ENCODE measurements at places on chromosomes 5 and 9.

GRCh38 chr5:153774686-153775085, 264.0 kb downstream of the FAM114A2 start:
- DNase-seq = no peak

GRCh38 chr5:104456122-104456521, 893.5 kb upstream of the NUDT12 start:
- no peak for DNase-seq

DNA sequence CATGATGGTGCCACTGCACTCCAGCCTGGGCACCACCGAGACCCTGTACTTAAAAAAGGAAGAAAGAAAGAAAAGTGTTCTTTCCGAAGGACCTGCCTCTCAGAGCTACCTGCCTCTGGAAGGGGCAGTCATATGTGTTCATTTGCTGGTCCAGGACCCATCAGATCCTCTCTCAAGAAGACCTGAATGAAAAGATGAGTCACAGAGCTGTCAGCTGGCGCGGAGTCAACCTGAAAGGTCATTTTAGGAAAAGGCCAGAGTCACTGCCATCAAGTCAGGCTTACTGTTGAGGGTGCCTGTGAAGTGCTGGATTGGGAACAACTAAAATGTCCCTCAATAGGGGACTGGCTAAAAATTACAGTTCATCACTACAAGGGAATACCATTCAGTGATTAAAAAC, 14.9 kb upstream of the HRH2 start:
- no peak for DNase-seq

DNA sequence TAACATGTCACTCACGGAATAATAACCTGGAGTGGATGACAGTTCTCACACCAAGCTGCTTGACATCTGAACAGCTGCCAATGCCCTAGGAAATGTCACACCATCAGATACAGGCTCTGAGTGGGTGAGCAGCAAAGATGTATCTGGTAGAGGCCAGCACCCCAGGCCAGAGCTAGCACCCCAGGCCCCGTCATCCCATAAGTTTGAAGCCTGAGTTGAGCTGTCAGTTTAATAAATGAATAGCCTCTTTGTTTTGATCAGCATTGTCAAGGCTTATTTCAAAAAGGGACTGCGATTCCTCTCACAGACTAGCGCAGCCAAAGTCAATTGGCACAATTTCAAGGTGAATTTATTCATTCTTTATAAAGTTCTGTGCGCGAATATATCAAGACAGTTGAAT, 1327.1 kb downstream of the MAT2B start:
- DNase-seq = no peak

DNA sequence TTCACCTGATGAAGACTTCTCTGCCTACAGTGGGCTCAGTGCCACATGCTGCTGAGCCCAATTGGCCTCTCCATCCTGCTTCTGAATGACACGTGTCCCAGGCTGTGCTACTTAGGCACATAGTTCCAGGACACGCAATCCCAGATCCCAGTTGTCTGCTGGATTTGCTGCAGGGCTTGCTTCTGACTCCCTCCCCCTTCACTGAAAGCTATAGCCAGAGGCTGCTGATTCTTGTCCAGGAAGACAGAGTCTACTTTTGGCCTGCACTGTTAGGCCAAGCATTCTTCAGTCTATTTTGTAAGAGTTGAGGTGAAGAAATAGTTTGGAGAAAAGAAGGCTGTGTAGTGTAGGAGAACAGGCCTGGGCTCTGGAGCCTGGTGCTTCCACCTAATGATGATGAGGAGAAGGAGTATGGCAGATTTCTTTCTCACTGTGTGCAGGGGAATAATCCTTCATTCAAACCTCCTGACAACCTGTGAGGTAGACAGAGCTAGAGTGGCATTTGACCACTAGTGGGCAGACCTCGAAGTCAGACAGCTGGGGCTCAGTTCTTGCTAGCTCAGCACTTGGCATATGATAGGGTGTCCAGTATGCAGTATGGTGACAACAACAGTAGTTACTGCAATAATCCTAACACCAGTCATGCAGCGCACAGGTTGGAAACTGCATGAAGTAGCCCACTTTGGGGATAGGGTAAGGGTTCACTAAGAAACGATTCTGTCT, 19.5 kb upstream of the ASPN start:
- no peak for DNase-seq

DNA sequence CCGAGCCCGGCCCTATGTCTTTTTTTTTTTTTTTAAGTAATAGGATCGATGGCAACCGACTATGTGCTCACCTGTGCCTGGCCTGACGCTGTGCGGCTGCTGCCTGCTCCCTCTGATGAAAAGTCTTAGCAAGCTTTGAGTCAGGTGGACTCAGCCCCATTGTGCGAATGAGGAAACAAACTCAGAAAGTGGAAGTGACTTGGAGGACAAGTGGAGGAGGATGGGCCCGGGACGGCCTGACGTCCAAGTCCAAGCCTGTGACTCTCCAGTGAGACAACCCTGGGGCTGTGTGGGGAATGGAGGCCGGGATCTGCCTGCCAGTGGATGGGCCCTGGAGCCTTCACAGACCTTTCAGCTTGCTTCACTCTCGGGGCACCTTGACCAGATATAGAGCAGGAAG, 57.9 kb downstream of the EXD3 start:
- no peak for DNase-seq

DNA sequence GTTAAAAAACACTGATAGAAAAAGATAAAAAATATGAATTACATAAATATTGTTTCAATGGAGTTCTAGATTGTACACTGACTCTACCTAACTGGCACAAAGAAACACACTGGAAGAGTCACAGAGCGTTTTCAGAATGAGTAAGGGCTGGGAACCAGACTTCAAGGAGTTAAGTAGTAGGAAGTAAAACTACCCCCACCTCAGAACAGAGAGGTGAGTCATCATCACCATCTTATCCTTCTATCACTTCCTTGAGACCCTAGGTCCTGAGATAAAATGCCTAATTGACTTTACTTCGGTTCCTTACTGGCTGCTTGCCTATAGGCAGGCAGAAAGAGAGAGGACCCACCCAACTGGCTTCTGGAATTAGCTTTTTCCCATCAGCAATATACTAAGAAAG, 79.7 kb downstream of the ELAVL2 start:
- DNase-seq = no peak

- DNase-seq = no peak
These were observed 46.3 kb downstream of the NAA35 start for GRCh38 chr9:85987236-85987635.

DNA sequence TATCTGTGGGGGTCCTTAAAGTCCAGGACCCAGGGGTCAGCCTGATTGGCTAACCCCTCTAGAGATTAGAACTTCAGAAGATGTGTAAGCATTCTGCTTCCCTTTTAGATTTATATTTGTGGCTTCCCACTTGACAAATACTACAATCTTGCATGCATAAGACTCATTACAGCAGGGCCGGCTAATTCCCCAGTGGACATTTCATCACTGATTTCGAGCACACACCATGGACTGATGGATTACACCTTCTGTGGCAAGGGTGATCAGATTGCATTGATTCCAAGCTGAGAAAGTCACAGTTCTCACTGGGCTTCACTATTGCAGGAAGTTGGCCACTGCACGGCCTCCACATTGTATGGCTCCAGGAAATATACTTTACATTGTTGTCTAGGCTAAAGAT, 65.8 kb upstream of the DAPK1 start:
- DNase-seq = no peak

DNA sequence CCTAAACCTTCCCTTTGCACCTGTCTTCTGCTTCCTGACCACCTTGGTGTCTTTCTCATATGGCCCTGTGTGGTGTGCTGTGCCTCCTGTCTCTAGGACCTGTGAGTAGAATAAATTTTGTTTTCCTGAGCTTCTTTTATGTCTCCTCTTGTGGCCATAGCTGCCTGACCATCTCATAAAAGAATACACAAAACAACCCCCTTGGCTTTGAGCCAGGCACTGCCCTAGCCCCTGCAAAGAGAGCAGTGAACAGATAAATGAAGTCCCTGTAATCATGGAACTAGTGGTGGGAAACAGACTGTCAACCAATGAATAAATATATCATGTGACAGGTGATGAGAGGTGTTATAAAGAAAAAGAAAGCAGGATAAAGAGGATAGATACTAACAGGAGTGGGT, 485.1 kb downstream of the CSNK1G3 start:
- DNase-seq = no peak

DNA sequence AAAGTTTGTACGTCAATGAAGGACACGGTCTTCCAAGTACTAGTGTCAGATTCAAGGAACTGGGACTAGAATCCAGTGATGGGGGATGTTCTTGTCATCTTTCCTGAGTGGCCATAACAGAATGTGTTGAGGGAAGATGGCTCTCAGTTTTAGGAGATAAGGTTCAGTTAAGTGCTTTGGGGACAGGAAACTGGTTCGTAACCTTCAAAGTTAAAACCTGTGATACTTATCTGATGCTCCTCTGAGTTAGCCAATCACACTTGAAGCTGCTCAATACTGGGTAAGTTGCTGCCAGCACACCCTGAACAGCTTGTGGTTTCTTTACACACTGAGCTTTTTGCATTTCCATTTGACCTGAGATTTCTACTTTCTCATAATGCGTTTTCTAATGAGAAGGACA, 64.4 kb downstream of the PIK3R1 start:
- DNase-seq = no peak

- DNase-seq = no peak
These were observed 10.5 kb upstream of the EPB41L4B start for GRCh38 chr9:109331353-109331752.

GRCh38 chr5:172417983-172418630, 36.2 kb downstream of the SH3PXD2B start:
- DNase-seq = no peak

GRCh38 chr9:136655536-136656182, 7.1 kb upstream of the EGFL7 start:
- no peak for DNase-seq

DNA sequence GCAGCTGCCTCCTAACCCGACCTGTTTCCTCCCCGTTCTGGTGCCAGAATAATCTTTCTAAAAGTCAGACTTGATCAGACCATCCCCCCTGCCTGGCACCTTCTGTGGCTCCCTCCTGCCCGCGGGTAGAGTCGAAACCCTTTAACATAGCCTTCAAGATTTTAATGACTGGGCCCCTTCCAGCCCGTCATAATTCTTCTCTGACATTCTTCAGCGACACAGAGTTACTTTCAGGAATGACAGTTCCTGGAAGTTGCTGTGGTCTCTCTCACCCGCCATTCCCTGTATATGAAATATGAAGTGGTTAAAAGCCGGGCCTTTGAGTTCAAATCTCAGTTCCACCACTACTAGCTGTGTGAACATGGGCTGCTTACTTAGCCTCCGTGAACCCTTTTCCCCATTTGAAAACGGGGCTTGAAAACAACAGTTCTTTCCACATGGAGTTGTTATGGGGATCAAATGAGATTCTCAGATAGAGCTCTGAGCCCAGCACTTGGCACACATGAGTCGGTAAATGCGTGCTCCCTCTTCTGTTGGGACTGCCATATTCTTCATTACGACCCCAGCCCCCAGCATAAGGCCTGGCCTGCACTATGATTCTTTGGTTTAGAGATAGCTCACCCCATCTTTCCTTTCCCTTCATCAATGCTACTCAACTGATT, 737 bp downstream of the NANS start:
- no peak for DNase-seq

DNA sequence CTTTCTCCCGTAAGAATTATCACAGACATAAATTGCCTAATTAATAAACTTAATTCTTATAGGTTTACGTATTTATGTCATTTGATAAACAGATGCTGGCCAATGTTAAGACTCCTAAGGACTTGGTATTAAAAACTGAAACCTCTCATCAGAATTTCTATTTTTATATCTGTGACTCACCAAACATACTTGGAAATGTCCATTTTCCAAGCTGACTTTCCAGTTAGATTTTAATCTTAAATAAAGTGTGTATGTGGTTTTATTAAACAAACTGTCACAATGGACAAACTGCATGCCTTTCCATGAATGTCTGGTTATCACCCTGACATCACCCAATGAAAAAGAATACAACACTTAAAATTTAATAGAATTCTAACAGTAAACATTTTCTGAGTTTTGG, 12.6 kb upstream of the COL23A1 start:
- no peak for DNase-seq

DNA sequence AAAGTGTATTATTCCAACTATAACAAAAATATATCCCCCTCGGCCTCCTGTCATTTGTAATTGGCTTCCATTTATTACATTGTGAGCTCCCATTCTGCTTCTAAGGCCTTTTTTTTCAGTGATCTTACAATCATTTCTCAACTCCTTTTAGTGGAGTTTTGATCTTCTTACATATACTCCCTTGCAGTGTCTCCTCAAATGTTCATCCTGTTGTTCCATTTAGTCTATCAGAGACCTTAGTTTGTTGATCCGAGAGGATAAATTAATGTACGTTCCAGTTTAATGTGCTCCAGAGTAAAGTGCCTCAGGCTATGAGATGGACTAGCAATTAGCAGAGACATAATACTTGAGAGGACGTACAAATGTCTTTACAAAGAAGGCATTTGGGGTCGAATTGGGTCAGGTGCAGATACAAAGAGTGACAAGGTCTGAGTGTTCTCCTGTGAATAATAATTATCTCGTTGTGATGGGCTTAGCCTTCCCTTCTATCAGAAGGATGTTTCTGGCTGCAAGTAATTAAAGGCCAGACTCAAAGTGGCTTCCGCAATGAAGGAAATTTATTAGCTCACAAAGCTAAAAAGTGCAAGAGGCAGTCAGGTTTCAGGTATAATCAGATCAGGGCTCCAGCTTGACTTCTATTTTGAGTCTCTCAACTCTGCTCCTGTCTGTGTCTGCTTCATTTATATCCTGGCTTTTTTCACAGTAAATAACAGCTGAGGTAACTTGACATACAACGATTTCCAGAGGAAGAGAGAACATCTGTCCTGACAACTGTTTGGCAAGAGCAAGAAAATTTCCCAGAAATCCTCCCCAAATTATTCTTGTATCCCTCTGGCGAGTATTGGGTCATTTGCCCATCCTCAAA, 30.1 kb downstream of the ARRDC3 start:
- no peak for DNase-seq

DNA sequence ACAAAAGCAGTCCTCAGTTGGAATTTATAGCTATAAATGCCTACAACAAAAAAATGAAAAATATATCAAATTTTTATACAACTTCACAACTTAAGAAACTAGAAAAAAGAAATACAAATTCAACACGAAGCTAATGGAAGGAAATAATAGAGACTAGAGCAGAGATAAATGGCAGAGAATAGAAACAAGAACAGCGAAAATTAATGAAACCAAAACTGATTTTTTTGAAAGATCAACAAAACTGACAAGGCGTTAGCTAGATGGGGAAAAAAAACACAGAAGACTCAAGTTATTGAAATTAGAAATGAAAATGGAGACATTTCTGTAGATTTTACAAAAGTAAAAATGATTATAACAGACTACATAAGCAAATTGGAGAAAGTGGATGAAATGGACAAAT, 20.6 kb downstream of the TPD52L3 start:
- no peak for DNase-seq
